ENCODE measurements at places on chromosomes 13 and 19.

- DNase-seq: no peak
Measured at GRCh38 chr19:33653684-33654083, 31.9 kb downstream of the CHST8 start.

DNA sequence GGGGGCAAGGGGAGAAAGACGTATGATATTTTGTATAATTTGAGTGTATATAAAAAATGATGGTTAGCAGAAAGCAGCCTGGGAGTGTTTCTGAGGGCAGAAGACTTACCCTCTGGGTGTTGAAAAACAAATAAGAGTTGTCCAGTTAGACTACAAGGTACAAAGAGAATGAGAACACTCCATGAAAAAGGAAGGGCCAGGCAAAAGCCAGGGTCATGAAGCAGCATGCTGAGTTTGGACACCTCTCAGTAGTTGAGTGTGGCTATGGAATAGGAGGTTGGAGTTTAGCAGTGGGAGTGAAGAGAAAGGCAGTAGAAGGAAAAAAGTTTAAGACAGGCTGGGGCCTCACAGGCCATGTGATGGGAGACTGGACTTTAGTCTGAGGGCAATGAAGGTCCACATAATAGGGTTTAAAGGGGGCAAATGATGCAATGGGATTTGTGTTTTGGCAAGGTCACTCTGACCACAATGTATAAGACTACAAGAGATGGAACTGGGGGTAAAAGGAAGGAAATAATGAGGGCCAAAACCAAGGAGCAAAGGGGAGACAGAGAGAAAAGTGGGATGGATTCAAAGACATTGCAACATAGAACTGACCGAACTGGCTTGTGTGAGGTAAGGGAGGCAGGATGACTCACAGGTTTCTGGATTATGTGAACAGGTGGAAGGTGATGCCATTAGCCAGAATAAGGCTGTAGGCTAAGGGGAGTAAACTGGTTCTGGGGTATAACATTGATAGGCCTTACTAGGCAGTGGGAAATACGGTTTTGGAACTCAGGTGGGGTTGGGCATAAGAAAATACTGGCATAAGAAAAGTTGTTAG lies 76.6 kb downstream of the SERP2 start:
- no peak for DNase-seq

GRCh38 chr13:110444226-110444653 lies 117.3 kb downstream of the RAB20 start:
- peak; percentile 26 for DNase-seq

GRCh38 chr19:15239337-15239949 lies 7.2 kb upstream of the EPHX3 start:
- no peak for DNase-seq

DNA sequence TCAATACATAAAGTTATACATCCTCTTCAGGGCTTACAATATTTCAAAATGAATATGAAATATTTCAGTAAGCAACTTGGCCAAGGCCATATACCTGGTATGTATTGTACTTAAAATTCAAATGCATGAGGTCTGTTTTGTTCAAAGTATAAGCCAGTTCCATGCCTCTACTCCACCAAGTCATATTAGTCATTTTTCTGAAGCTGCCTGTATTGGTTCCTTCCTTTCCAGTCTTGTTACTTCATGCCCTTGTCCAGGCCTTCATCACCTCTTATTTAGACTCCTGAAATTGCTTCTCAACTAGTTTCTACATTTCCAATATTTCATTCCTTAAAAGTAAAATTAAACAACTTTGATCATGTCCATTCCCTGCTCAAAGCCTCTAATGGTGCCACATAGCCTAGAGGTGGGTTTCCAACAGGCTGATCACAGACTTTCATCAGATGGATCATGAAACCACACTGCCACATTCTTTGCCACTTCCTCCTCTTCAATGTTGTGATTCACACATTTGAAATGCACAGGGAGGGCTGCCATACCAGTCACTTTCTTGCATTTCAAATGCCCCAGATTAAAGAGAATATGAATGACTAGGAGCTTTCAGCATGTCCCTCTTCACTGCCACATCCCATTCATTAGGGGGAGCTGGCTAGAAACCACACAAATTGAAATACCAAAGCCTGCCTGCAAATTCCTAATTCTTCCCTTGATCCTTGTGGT lies 424.1 kb upstream of the DACH1 start:
- DNase-seq: peak; percentile 88

GRCh38 chr19:19749908-19750841 lies 17.3 kb upstream of the ZNF14 start:
- no peak for DNase-seq

DNA sequence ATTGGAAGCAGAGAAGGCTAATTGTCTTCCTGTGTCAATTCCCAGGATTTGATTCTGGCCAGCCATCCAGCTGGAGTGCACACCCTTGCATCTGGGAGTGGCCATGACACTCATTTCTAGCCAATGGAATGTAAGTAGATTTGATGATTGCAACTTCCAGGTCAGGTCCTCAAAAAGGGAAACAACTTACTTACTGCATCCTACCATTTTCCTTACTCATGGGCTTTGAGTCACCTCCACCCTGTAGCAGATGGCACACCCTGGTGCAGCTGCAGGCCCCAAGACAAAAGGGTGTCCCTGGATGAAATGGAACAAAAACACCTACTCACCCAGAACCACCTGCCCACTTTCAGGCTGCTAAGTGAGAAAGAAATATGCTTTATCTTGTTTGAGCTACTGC lies 27.3 kb upstream of the MPHOSPH8 start:
- DNase-seq: no peak

Data from fibroblast of skin of right quadriceps (primary cell).